ENCODE measurements at places on chromosomes 1 and 21. TPM values are rescaled to one million over a fixed set of nuclear protein-coding genes. Genes with fewer than 3 reads are reported as not detected.

Gene RIPPLY3
- 0.24 TPM for polyA plus RNA-seq

- no peaks in the 10 kb centered on the region for H3K36me3 ChIP-seq
- H3K4me3 ChIP-seq, result no peak overlapping the region
- peaks cover 48% of the 10 kb centered on the region for H3K4me1 ChIP-seq
- no peaks in the 10 kb centered on the region for H3K27me3 ChIP-seq
- peak overlapping the region; percentile 93 for H3K27ac ChIP-seq
- peak; percentile 44 for DNase-seq
These were observed 50.5 kb upstream of the PRELP start for GRCh38 chr1:203424861-203425662.

GRCh38 chr1:230334447-230334837, 91.7 kb downstream of the PGBD5 start:
- no peaks in the 10 kb centered on the region for H3K4me1 ChIP-seq
- H3K36me3 ChIP-seq, result no peaks in the 10 kb centered on the region
- no peak overlapping the region for H3K4me3 ChIP-seq

- H3K4me3 ChIP-seq, result no peak overlapping the region
- peaks cover 35% of the 10 kb centered on the region for H3K4me1 ChIP-seq
- H3K27me3 ChIP-seq, result no peaks in the 10 kb centered on the region
- peak overlapping the region; percentile 78 for H3K27ac ChIP-seq
- DNase-seq, result peak; percentile 87
These were observed 14.0 kb downstream of the AK2 start for GRCh38 chr1:33022650-33023200.

- H3K4me1 ChIP-seq, result no peaks in the 10 kb centered on the region
- H3K36me3 ChIP-seq, result no peaks in the 10 kb centered on the region
- DNase-seq, result no peak
- H3K27ac ChIP-seq, result no peak overlapping the region
These were observed 78.8 kb upstream of the NR5A2 start for GRCh38 chr1:199948587-199949280.

DNA sequence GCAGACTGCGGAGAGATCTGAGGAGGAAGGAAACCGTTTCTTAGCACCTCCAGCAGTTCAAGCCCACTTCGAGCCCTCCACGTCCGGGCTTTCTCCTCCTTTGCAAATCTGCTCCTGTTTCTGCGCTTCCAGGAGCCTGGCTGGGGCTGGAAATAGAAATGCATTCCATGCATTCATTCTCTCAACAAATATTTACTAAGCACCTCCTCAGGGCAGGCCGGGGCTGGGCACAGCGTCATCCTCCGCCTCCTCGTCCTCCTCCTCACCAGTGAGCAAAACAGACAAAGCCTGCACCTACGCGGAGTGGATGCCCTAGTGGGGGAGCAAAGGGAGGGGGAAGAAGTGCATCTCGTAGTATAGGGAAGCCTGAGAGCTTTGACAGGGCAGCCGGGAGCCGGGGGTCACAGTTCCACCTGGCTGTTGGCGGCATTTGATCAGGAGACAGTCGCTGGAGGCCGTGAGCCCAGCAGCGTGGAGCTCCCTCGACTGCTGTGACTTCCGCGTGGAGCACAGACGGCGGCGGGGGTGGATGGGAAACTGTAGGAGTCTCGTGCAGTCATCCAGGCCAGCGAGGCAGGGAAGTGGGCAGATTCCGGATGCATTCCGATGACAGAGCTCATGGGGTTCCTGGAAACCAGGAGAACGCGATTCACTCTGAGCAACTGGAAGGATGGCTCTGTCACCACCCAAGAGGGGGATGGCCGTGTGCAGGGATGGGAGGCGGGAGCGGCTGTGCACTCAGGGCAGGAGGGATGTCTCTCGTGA, 93.5 kb downstream of the SIK1 start:
- H3K27ac ChIP-seq, result peak overlapping the region; percentile 77
- no peaks in the 10 kb centered on the region for H3K36me3 ChIP-seq
- H3K4me3 ChIP-seq, result no peak overlapping the region
